Body of pancreas (tissue), 4 donors: ENCODE measurements at places on chromosomes 7 and 10.

- no peak for DNase-seq
Measured at GRCh38 chr7:133115596-133115995, 33.7 kb upstream of the CHCHD3 start.

DNA sequence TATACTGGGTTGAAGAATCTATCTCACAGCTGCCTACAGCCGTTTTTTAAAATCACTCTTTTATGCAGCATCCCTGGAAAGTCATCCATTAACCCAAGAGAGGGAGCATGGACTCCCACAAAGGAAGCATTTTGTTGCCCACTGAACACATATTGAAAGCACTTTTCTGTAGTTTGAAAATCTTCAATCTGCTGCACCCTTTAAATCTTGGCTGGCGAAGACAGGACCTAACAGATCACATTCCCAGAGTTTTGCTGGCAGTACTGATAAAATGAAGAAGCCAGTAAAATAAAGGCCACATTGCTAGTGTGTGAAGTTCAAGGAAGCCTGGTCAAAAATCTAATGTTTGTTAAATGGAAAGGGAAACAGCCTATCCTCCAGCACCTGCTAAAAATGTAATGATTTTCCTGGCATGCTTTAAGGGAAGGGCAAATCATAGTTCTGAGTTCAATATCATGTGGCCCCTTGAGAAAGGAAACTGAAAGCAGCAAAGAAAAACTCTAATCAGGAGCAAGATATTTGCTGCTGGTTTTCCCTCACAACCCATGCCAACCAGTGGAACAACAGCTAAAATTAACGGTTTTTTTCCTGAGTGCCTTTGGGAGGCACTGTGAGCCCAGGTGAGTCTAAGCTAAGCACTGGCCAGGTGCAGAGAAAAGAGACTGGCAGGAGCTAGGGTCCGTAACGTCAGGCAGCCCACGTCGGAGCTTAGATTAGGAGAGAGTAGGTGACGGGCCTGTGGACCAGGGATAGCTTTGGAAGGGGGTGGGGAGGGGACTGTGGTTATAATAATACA, 97.9 kb upstream of the PALS2 start:
- DNase-seq: no peak

- peak; percentile 22 for DNase-seq
Measured at GRCh38 chr7:6232534-6232933, 39.9 kb downstream of the CYTH3 start.

DNA sequence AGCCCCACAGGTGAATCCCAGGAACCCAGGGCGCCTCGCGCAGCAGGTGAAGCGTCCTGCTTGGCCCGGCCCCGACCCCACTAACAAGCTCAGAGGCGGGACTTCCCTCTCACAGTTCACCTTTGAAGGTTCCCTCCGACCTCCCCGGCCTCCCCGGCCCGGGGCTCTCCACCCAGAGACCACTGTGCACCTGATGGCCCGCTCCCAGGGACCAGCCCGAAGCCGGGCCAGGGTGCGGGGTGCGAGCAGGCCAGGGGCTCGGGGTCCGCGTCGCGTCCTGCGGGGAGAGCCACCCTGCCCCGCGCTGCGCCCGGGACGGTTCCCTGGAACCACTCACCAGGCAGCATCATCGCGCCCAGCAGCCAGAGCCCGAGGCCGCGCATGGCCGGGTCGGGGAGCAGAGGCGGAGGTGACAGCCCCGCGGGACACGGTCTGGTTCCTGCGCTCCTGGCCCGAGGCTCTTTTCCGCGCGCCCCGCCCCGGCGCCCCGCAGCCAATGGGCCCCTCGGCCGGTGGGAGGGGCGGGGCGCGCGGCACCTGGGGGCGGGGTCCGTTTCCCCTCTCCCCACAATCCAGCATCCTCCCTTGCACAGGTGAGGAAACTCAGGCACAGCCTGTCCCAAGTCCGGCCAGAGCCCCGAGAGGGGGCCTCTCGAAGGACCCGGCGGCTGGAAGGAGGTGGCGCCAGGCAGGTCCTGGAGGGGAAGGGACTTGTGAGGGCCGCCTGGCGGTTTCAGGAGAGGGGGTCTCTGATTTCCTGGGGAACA, at the start of gene ADAM8:
Gene ADAM8, minus strand, starts transcription at position 434 of the 767 bp plus-strand sequence. Its CDS starts 51 bp downstream, at position 383.
- peak; percentile 35 for DNase-seq

DNA sequence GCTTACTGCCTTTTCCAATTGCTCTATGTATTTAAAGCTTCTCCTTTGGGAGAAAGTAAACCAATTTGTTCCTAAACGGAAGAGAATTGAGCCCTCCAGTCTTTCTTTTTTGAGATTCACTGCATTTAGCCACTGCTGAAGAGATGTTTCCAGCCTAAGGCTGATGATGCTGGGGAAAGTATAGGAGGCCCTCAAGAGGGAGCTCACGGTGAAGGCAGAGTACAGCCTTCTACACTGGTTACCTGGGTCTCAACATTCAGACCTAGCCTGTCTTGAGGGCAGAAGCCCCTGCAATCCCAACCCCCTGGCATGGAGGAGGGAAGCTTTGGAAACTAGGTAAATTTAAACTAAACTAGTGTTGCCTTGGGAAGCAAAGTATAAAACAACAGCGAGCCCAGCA, 316.7 kb upstream of the TPK1 start:
- DNase-seq: no peak

DNA sequence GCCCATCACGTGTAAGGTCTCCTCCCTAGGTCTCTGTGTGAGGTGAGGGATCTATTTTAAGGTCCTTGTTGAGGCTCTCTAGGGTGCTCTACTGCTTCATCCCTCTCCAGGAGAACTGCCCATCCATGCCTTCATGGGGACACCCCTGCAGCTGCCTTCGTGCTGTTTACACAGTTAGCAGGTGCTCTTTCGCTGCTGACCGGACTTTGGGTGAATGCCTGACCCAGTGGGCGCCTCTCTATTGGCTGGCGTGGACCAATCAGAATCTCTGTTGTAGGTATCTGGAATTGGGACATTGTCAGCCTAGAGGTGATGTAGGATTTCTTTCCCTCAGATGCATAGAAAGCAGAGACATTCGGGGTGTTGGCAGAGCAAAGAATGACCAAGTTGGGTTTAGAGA, 38.7 kb upstream of the HMX3 start:
- DNase-seq: no peak

DNA sequence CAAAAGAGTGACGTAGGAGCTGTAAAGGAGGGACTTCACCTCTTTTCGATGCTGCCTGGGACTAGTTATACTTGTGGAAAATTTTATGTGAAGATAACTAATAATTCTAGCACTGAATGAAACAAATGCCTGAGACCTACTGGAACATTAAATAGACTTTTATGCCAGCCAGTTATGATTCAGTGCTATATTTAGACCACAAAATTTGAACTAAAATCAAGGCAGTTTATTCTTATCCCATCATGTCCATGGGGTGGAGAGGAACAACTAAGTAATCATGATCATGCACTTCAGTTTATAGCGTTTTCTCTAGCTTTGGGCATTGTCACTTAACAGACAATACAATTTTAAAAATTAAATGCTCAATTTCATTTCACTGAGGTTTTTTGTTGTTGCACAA, 76.7 kb downstream of the ZEB1 start:
- no peak for DNase-seq

GRCh38 chr7:47507522-47507921, 74.4 kb downstream of the TNS3 start:
- no peak for DNase-seq

- no peak for DNase-seq
Measured at GRCh38 chr10:49312246-49312869, 13.4 kb downstream of the C10orf71 start.

DNA sequence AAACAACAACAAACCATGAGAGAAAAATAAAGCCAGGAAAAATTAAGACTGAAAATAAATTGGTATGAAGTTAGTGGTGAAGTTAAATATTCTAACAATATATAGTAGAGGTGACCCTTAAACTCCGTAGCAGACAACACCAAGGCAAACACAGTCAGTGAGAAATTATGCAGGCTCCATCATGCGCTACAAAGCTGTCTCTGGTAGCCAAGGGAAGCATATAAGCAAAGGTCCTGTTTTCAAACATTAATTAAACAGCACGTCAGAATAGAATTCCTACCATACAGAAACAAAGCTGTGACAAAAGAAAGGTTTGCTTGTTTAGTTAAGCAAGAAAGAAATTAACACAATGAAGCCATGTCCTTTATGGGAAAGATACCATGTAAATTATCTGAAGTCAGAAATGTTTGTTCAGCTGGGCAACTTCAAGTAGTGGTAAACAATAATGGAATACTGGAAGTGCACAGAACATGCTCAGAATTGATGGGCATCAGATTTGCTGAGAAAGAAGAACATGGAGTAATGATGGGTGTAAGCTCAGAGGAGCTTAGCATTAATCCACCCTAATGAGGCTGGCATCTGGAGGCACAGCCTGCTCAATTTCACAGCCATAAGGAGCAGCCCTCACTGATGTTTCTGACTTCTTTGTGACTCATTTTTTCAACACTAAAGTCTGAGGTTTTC, 75.7 kb downstream of the IGF2BP3 start:
- DNase-seq: no peak

GRCh38 chr10:83934062-83934461, 205.2 kb upstream of the GHITM start:
- DNase-seq: no peak

DNA sequence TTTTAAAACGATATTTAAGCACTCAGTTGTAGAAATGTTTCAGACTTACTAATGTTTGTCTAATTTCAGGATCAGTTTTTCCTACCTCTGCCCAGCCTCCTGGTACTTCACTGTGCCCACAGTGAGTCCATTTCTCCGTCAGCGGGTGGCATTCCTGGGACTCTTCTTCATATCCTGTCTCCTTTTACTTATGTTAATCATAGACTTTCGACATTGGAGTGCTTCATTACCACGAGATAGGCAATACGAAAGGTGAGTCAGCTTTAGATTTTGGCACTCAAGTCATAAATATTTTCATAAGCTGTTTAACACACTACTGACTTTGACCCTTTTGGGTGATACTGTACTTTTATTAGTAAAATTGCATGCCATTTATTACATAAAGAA, 2.1 kb downstream of the ENTPD7 start:
- no peak for DNase-seq

DNA sequence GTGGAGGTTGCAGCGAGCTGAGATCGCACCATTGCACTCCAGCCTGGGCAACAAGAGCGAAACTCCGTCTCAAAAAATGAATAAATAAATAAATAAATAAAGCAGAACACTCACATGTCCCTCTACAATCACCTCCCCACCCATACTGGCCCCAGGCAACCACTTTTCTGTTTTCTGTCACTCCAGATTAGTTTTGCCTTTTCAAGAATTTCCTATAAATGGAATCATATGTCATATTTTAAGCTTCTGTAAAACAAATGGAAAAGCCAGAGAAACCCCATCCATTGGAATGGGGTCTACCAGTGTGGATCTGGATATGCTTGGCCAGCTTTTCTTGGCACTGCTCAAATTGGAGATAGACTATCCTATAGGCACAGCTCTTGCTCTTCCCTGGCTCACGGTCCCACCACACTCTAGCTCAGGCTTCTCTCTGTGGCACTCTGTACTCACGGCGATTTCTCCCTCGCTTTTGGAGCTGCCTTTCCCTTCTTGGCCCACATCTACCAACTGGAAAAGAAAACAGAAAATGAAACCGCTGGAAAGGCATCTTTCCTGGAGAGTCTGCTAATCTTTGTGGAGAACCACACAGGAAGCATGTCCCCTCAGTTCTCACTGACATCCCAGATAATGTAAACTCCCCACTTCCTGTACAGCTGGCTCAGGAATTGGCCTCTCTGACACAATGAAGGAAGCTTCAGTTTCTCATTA, 210.1 kb downstream of the JCAD start:
- no peak for DNase-seq

- no peak for DNase-seq
Measured at GRCh38 chr10:117464176-117464575, 78.4 kb upstream of the EMX2 start.

- DNase-seq: no peak
Measured at GRCh38 chr10:62614389-62615157, 189.9 kb upstream of the ADO start.

- peak; percentile 43 for DNase-seq
Measured at GRCh38 chr10:124647421-124648130, 96.6 kb downstream of the FAM53B start.

DNA sequence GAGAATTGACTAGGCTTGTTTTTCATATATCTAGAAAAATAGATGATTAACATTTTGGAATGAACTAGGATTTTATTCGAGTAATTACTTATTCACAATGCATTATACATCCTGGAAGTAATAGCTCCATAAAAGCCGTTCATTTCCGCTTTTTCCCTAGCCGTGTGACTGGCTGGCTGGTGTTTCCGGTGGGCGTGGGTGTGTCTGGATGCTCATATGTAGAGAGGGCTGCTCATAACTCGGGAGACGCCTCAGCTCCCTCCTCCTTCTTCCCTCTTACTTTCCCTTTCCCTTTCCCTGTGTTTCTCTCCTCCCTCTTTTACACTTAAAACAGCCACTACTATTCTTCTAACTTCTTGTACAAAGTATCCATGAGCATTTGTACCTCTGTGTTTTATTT, 187.7 kb upstream of the VSTM2A start:
- DNase-seq: no peak

GRCh38 chr7:42096681-42097561, 140.1 kb downstream of the GLI3 start:
- peak; percentile 31 for DNase-seq

DNA sequence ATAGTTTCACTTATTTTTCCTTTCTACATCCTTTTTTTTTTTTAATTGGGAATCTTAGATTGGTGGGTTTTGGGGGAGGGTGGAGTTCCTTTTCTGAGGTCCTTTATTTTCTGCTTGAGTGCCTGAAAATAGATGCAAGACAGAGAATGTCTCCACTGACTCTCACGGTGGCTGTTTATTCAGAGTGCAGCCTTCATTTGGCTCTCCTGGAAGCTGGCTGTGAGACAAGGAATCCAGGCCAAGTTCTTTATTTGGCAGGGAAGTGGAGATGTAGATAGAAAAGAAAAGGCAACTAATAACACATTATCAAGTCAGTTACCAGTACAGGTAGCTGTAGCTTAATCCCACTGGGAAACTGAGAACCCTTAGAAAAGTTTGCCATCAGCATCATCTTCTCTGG, 118.6 kb downstream of the CNTNAP2 start:
- no peak for DNase-seq

DNA sequence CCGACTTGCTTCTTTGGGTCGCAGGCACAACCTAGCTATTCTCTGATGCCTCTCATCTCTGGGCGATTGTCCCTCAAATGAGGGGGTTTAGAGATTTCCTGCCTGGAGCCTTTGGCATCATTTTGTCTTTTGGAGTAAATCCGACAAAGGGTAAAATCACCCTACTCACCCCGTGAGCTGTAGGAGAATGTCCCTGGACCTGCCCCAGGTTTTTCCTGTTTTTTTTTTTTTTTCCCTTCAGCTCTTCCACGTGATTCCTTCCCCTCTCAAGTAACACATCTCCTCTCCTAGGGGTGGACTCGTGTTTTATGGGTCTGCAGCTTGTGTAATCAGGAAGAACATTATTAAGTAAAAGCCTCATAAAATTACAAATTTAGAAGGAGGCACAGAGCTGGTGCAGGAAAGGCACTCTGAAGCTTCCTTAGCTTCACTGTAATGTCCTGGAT, 128.4 kb upstream of the ZNF746 start:
- DNase-seq: no peak
